Esophagus mucosa (tissue), 1 donor: ENCODE measurements at places on chromosomes 6 and 20. TPM values are rescaled to one million over a fixed set of nuclear protein-coding genes. Genes with fewer than 3 reads are reported as not detected.

The RAD21L1 gene
- total RNA-seq, result not detected

The HTR1E gene
- total RNA-seq, result not detected

The ADTRP gene
- 0.72 TPM for total RNA-seq

The SAYSD1 gene
- 8.9 TPM for total RNA-seq

The MYMX gene
- 0.44 TPM for total RNA-seq

The KIF25 gene
- total RNA-seq, result not detected

The HLA-DOA gene
- 1.4 TPM for total RNA-seq

The LIN28B gene
- total RNA-seq, result not detected

The MED23 gene
- 12.2 TPM for total RNA-seq

The ABHD16B gene
- not detected for total RNA-seq

The FILIP1 gene
- total RNA-seq, result 0.60 TPM

The FAM83B gene
- 71.8 TPM for total RNA-seq

The ME1 gene
- total RNA-seq, result 32.4 TPM

The CFAP61 gene
- total RNA-seq, result not detected

The C6orf58 gene
- not detected for total RNA-seq

The AGER gene
- 2.7 TPM for total RNA-seq

The GNAS-AS1 gene
- 0.64 TPM for total RNA-seq

The SOBP gene
- 0.32 TPM for total RNA-seq

The CNBD2 gene
- 3.7 TPM for total RNA-seq

The DCDC2 gene
- total RNA-seq, result not detected

The CSNK2A1 gene
- total RNA-seq, result 83.4 TPM

The CLDN20 gene
- total RNA-seq, result not detected

The DOK5 gene
- 0.12 TPM for total RNA-seq

The PHACTR2 gene
- total RNA-seq, result 34.8 TPM

The PTPRT gene
- 0.08 TPM for total RNA-seq

The CTNNBL1 gene
- 38.7 TPM for total RNA-seq

The LHFPL5 gene
- total RNA-seq, result not detected

The DPPA5 gene
- not detected for total RNA-seq
